ENCODE measurements at places on chromosomes 6 and 20. TPM values are rescaled to one million over a fixed set of nuclear protein-coding genes. Genes with fewer than 3 reads are reported as not detected.

DNA sequence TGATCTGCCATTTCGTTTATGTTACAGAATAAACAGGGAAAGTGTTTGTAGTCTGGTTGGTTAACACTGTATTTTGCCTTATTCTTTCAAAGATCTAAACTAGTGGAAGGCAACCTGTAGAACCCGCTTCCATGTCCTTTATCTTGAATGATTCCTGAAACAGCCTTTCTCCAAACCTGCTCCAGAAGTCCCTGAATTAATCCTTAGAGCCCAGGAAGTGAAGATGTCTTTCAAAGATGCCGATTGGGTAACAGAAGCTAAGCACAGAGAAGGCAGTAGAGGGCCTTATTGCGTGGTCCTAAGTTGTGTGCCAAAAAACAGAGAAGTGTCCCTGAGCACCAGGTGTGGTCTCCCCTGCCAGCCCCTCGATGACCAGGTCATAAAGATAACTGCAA lies 19.2 kb upstream of the ZSCAN16 start:
- DNase-seq, result peak; percentile 43

- DNase-seq, result no peak
Measured at GRCh38 chr20:4836473-4836872, 114.8 kb downstream of the PRND start.

ALDH5A1 gene
- total RNA-seq, result 1.8 TPM

DNA sequence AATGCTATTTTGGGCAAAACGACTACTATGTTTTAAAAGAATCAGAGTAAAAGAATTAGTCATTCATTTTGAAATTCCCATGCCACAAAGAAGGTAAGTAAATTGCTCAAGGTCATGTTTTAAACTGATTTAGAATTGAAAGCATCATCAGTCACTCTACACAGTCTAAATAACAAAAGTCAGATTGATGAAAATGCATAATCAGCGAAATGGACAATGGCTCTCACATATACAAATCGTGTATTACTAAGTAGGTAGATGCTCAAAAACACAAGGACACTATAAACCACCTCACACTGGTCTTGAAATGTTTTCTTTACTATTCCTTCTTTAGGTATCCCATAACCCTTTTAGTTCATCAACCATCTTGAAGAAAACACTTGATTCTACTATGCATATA lies 135.4 kb downstream of the OPN5 start:
- no peak for DNase-seq

DNA sequence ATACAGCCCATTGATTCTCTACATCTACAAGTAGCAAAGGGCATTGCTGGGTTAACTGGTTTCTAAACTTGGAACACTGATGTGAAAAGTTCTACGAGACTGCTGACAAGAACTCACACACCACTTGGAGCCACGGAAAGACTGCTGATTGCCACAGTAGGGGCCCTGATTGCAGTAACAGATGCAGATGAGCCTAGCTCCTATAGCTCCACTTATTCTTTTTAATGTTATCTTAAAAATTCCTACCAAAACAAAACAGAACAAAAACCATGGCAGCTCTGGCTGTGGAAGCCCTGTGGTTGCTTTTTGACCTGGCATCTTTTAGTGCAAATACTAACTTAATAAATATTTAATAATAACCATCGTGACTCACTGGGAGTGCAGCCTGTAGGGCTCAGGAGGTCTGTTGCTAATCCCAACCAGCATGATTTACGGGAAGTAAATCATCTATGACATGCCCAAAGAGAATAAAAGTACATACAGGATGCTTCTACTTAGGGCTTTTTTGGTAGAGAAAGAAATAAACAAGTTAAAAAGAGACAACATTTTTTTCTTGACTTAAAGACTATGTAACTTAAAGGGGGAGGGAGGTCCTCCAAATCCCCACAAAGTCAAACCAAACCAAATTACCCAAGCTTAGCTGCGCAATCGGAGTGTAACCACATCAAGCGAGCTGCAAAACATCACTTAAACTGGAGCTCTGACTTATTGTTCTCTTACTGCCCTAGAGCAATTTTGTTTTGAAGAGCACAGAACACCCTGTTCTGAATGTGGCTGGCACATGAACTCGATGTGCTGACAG lies 87.2 kb downstream of the FKBP5 start:
- peak; percentile 97 for DNase-seq

TUBB2B gene
- total RNA-seq, result 60.1 TPM

GRCh38 chr20:11429889-11430519 lies 487.7 kb upstream of the BTBD3 start:
- no peak for DNase-seq

NT5E gene
- total RNA-seq, result 171 TPM

GRCh38 chr20:56506103-56506502 lies 18.4 kb upstream of the FAM209A start:
- DNase-seq, result no peak

DNA sequence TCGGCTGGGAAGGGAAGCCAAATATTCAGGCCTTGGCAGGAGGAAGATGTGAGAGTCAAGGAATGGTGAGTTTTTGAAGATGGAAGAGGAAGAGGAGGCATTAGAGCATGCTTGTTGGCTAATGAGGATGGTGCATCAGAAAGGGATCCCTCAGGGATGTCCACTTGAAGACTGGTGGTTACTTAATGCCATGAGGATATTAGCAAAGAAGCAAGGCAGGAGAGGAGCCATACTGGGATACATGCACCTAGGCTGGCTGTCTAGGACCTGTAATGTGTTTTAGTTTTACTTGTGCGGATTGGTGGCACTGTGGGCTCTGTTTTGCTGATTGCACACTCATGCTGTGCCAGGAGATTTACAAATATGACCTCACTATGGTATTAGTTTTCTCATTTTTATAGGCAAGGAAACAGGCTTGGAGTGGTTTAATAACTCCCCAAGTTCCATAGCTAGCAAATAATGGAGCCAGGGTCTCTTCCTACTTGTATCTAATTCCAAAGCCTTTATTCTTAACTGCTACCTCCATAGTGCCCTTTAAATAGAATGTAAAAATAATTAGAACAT lies 37.8 kb downstream of the NCOA7 start:
- DNase-seq, result no peak

DNA sequence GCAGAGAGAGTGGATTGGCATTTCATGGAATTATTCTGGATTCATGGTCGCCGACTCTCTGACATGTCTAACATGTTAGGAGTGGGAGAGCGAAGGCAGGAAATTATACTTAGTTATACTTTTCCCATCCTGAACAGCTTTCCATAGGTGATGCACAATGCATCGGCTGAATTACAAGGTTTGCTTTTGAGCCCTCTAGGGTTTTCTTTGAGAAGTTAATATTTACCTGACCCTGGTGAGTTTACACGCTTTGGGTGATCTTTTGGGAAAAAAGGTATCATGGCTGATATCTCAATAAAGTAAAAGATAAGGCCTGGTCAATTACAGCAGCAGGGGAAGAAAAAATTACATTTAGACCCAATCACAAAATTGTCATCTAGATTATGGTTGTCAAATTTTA lies 14.0 kb upstream of the NKX2-2 start:
- no peak for DNase-seq

GRCh38 chr6:169780571-169781091 lies 29.2 kb downstream of the ERMARD start:
- peak; percentile 80 for DNase-seq

DNA sequence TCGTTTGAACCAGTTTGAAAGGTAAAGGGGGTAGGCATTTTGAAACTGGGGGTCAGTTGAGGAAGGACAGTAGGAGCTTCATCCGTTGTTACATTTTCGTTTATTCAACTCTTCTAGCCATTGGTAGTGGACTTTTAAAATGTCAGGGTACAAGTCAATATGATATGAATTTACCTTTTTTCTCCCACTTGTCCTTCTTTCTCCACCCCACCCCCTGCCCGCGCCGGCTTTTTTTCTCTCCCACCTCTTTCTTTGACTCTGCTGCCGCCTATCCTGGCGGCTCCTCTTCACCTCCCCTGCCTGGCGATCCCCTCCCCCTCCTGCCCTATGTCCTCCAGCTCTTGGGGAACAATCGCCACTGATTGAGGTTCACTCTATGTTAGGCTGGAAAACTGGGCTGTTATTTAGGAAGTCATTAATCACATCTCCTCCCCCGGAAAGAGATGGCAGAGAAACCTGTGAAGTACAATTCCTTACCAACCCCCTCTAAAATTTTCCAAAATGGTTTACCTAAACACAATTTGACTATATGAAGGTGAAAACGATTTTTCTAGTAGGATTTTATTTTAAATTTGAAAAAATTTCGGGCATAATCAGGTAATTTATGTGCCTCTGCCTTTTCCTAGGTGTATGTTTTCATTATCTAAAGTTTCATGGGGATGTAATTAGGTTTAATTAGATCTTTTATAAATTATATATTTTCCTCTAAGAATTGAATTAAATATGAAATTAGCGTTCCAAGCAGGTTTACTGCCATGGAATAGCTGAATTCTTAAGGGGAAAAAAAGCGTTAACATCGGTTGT lies 778 bp upstream of the LIN28B start:
- no peak for DNase-seq

LGSN gene
- total RNA-seq, result 0.07 TPM

All from M059J (cell line).